ENCODE measurements at places on chromosomes 6 and 20.

- no peak for DNase-seq
These were observed 4.9 kb upstream of the BIRC7 start for GRCh38 chr20:63230800-63231268.

DNA sequence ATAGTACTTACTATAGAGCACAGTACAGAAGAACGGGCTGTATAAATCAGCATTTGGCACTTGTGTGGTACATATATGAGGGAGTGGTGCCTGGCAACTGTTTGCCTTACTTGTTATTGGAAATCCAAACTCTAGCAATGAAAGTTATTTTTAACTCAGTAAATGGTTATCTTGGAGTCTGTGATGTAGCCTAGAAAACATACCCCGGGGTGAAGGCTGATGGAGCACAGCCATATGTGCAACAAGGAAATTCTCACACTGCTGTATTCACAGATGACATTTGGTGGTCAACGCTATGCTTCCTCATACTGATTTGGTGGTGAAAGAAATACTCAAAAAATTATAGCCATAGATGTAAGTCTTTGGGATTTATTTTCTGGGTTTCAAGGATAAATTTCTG lies 807.5 kb upstream of the FLRT3 start:
- no peak for DNase-seq

DNA sequence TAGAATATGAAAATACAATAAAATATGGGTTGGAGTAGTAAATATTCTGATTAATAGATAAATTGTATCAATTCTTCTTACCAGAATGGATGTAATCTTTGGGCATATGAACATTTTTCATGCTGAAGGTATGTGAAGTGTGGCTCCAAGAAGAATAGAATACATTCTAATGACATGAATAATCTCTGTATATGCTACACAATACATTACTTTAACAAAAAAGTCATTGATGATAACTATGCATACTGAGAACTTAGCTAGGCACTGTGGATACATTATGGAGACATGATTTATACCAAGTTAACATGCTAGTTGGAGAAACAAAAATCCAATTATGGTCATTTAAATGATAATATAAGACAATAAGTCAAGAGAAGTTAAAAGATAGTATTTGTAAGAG lies 62.7 kb upstream of the HDAC2 start:
- DNase-seq = no peak

- DNase-seq = no peak
These were observed 44.7 kb downstream of the NR2E1 start for GRCh38 chr6:108210556-108210955.

DNA sequence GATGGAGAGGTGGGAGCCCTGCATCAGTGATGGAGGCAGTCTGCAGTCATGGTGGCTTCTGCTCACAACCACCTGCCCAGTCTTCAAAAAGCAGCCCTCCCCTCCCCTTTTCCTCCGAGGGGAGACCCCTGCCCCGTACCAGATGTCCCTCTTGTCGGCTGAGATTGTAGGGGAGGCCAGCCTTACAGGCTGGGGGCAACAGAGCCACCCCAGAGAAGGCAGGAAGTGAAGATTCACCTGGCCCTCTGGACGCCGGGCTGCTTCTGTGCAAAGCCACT lies 4.5 kb downstream of the TNFRSF6B start:
- no peak for DNase-seq

DNA sequence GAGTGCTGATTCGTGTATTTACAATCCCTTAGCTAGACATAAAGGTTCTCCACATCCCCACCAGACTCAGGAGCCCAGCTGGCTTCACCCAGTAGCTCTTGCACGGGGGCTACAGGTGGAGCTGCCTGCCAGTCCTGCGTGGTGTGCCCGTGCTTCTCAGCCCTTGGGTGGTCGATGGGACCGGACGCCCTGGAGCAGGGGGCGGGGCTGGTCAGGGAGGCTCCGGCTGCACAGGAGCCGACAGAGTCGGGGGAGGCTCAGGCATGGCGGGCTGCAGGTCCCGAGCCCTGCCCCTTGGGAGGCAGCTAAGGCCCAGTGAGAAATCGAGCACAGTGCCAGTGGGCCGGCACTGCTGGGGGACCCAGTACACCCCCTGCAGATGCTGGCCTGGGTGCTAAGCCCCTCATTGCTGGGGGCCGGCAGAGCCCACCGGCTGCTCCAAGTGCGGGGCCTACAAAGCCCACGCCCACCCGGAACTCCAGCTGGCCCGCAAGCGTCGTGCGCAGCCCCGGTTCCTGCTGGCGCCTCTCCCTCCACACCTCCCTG lies 48.9 kb upstream of the UST start:
- DNase-seq = no peak

DNA sequence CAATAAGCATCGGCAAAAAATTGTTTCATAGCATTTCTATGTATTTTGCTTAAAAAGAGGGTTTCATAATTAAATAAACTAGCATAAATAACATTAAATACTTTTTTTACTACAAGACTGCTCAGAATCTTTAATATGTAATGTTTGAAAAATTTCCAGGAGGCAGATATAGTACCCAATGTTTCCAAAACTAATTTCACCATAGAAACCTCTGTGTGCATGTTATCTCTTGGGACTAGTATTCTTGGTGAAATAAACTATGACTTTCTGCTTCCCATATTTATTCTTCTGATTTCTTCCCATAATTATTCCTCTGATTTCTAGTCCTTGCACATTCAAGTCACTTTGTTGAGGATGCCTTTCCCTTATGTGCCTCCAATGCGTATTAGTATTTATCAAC lies 94.5 kb downstream of the PTPRK start:
- DNase-seq = no peak

- no peak for DNase-seq
These were observed 4.6 kb downstream of the MSH5 start for GRCh38 chr6:31744422-31744821.

DNA sequence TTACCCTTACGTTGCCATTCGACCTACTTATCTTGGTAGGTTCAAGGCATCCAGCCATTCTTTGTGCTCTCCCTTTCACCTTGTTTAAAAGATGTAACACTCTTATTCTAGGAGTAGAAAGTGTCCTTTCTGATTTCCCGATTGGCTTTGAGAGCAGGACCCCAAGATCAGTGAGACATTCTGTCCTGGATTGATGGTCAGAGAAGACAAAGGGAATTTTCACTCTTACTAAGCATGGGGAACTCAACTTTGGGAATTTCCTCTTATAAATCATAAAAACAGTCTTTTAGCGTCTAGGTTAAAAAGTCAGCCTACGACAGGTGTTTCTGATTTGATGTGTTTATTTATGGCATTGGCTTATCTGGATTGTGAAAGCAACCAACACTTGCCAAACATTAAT lies 2.8 kb upstream of the AARS2 start:
- DNase-seq = no peak
